NCI-H345 (cell line): ENCODE measurements at places on chromosomes 2 and 18.

DNA sequence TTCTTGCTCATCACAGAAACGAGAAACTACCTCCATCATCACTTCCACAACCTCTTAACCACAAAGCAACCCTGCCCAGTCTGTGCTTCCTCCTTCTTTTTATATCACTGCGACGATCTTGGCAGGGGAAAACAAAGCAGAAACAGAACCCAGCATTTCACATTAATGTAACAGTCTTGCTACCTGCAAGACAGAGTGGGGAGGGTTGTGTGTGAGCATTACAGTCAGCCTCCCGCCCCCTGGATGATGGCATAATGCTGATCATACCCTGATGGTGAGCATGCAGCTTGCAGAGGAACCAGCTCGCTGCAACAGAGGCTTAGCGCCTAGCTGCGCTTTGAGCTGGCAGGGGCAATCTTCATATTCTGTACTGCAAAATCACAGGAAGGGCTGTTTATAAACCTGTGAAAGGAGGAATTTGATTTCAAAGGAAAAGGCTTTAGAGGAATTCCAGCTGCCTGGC, 376.1 kb downstream of the IRS1 start:
- DNase-seq, result no peak

GRCh38 chr2:85661139-85661858, 6.7 kb downstream of the SFTPB start:
- DNase-seq, result no peak

DNA sequence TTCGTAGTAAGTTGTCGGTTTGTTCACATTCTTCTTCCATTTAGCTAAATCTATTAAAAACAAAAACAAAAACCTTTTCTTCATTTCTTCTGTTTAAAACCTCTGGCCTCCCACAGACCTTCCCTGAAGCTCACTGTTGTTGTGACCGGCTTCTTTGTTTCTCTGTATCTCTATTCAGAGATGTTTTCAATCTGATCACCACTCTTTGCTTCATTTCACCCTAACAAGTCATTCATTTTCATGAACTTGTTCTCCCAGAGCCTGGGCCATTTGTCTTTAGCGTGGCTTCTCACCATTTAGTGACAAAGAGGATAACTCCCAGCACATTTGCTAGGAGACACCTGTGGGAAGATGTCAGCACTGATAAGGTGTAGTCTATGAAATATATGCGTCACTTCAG, 794.2 kb downstream of the ERBB4 start:
- no peak for DNase-seq

DNA sequence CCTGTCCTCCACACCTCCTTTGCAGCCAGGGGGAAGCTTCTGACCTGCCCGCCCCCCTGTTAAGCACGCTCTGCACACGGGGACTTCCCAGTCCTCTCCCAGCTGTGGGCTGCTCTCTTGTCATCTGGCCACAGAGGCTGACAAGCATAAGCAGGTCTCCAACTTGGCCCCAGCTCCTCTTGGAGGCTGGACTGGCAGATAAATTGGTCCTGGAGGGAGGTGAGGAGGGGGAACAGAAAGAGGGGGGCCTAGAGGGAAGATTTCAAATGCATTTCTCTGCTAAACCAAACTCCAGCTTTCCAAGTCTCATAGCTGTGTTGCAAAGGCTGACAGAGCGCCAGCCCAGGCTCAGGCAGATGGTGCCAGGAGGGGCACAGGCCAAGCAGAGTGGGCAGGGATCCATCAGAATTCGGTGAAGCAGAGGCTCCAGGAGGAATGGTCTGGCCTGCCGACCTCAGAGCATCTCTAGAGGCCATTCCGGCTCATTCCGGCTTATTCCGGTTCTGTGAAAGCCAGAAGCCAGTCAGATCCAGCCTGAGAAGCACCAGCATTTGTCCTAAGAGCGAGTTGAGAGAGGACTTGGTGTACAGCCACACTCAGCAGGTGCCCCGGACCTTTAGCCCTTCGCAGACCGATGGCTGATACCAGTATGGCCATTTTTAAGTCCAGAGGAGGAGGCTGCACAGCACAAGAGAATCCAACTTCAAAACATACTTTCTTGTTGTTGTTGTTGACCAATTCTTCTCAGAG, 508.9 kb upstream of the MYT1L start:
- no peak for DNase-seq

GRCh38 chr2:29894822-29895614, 26.4 kb downstream of the ALK start:
- DNase-seq, result no peak

GRCh38 chr2:72211777-72212485, 64.3 kb upstream of the CYP26B1 start:
- no peak for DNase-seq

DNA sequence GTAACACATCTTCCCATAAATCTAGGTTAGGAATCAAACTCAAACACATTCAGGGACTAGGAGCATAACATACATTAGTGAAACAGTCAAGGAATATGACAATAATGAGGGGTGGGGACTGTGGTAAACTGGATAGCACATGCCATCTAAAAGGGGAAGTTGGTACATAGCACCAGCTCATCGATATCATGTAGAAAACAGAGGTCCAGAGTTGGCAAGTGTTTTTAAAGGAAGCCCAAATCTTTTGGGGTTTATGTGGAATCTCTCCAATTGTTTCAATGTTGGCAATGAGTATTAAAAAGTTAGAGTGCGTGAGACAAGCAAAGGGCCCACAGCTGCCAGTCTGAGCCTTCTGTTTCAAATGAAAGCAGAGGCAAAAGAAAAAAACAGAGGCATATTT, 24.4 kb downstream of the KLF7 start:
- DNase-seq, result no peak

- no peak for DNase-seq
Observed at GRCh38 chr18:39058386-39059000, 1492.9 kb upstream of the CELF4 start.

DNA sequence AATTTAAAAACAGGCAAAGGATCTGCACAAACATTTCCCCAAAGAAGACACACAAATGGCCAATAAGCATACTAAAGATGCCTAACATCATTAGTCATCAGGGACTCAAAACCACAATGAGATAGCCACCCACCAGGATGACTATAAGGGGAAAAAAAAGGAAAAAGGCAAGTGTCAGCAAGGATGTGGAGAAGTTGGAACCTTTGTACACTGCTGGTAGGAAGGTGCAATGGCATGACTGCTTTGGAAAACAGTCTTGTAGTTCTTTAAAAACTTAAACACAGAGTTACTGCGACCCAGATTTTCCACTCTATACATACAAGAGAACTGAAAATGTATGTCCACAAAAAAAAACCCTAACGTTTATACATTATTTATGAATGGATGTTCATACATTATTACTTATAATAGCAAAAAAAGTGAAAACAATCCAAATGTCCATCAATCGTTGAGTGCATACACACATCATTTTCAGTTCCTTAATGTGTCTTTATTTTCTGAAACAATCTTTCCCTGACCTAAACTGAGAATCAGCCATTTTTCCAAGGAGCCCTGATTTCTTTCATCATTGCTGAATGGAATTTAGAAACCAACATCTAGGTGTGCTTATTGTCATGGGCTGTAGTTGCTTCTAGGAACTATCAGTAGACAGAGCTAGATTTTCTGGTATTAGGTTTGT, 64.7 kb upstream of the TLK1 start:
- DNase-seq, result no peak

- DNase-seq, result no peak
Observed at GRCh38 chr2:24723665-24724064, 69.5 kb downstream of the PTRHD1 start.

DNA sequence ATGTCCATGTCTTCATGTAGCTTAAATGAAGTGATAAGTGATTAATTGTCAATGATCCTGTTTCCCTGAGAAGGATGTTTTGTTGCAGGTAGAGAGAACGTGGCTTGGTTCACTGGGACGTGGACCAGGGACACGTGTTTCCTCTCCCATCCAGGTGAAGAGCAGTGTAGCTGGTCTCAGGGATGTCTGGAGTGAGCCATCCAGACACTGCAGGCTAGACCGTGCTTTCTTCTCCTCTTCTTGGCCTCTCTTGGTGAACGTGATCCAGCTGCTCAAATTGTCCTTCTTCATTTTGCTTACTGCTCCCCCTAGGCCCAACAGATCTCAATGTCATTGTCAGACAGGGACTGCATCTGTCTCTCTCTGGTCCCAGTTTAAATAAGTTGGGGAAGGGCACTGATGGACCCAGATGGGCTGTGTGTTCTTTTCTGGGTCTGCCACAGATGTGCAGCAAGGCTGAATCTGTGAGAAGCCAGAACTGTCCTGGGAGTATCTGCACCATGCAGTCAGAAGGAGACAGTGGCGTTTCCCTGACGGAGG, 263.8 kb downstream of the CYRIA start:
- DNase-seq, result no peak

DNA sequence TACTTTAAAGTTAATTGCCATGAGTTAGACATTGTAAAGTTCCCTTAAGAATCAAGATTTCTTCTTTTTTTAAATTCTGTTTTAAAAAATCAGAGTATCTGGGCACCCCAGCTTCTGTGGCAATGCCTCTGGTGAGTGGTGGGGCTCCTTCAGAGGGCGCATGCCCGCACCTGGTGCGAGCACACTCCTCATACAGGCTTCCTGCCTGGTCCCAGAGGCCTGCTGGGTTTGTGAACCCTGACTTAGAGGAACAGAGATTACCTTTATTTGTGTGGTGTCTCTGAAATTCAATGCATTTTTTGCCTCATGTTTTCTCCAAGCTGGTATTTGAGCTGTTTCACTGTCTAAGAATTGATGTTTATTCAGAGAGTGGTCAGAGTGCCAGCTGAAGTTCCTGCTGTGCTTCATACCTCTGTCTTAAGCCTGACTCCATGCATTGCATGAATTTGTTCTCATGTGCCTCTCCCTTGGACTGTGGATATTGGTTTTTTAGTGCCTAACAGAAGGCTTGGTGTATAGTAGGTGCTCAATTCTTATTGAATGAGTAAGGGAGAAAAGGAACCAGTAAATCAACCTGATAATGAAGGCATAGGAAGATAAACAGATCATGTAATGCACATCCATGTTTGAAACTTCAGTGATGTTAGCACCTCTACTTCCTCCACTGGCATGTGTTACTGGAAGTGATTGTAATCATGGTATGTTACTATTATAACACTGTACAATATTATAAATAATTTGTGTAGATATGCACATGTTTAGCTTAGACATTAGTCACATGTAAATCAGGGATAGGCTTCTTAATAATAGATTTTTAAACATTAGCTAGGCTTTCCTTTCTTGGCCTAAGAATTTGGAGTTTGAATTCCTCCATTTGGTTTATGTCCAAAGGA, 29.0 kb downstream of the PHLPP1 start:
- DNase-seq, result no peak

DNA sequence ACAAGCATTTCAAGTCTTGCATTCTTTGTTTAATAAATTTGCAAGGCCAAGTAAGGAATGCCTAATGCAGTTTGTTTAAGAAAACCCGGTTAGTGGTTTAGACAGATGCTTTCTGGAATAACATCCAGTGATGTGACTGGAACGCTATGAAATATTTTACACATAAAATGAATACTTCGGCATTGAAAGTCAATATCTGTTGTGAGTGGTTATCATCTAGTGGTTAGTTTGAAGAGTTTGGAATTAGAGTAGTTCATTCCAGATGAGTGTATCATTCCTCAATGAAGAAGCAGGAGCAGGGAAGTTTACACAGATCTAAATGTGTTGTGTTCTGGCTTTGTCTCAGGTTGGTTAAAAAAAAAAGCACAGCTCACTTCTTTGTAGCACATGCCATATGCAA, 608.0 kb upstream of the PIK3C3 start:
- DNase-seq, result no peak

- no peak for DNase-seq
Observed at GRCh38 chr18:63088262-63088661, 231.3 kb downstream of the BCL2 start.

GRCh38 chr2:10924441-10924840, 12.7 kb downstream of the KCNF1 start:
- DNase-seq, result no peak

DNA sequence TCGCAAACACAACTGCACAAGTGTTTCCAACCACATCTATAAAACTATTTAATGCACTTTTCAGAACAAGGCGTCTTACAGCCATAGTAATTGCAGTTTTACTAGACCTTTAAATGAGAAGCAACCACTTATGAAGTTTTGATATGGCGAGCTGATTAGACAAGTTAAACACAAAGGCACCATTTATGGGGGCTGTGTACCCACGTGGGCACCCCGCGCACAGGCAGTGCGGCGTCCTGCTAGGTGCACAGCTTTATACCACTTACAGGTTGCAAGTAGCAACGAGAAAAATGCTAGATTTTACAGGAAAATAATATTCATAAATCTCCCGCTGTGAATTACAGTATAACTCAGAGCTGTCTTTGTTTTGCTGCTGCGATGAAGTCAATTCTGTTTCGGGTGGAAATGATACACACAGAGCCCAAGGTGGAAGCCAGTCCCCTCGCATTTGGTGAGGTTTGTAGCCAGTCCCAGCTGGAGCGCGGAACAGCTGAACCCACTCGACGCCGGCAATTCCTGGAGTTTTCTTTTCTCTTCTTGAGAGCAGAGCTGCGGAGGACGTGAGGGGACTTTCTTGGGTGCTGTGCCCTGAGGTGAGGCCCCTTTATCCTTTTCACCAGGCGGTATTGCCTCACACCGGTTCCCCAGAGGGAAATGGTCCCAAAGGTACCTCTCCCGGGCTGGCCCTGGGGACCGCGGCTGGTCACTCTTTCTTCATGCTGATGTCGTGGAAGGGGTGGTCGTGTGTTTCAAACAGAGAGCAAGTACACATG, 76.7 kb downstream of the PTGR3 start:
- DNase-seq, result no peak

DNA sequence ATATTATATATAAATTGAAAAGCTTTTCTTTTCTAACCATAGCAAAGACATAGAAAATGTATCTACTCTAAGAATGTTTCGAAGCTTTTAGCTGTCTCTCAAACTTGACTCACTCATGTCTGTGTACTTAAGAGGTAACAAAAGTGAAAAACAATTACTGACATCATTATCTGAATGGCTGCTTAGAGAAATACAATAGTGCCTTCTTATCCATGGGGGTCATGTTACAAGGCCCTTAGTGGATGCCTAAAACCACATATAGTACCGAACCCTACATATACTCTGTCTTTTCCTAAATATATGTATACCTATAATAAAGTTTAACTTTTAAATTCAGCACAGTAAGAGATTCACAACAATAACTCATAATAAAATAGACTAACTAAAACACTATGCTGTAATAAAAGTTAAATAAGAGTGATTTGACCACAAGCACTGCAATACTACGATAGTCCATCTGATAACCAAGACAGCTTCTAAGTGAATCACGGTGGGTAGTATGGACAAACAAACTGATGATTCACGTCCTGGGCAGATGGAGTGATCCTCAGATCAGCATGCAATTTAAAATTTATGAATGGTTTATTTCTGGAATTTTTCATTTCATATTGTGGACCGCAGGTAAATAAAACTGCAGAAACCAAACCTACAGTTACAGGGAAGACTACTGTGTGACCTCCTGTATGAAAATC, 246.2 kb downstream of the XIRP2 start:
- DNase-seq, result peak; percentile 65

DNA sequence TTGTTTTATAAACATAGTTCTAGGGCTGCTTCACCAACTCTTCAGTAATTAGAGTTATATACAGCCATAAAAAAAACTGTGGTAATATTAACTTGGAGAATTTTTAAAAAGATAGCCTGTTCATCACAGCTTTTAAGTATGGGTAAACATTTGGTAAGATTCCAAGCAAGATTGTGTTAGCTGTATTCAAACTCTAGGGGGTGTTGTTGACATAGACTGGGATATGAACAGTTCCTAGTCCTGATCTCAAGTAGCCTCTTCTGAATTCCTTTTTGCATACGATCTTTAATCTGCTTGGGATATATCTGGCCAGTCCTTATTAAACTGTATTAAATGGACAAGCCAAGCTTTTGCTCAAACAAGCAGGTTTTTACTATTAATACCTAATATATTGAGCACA, 13.4 kb downstream of the NOP58 start:
- peak; percentile 10 for DNase-seq

GRCh38 chr18:44557616-44558151, 123.0 kb upstream of the SETBP1 start:
- no peak for DNase-seq
